ENCODE measurements at places on chromosomes 5 and 9.

DNA sequence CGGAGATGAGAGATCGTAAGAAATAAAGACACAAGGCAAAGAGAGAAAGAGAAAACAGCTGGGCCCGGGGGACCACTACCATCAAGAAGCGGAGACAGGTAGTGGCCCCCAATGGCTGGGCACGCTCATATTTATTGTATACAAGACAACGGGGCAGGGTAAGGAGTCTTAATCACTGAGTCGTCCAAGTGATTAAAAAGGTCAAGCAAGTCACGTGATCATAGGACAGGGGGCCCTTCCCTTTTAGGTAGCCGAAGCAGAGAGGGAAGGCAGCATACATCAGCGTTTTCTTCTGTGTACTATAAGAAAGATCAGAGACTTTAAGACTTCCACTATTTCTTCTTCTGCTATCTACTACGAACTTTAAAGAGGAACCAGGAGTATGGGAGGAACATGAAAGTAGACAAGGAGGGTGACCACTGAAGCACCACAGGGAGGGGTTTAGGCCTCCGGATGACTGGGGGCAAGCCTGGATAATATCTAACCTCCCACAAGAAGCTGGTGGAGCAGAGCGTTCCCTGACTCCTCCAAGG is 24.6 kb upstream of the QSOX2 start:
- DNase-seq: no peak

GRCh38 chr5:145056800-145057199 is 778.3 kb downstream of the PRELID2 start:
- DNase-seq: no peak

- no peak for DNase-seq
Observed at GRCh38 chr9:512555-513272, 298.0 kb downstream of the DOCK8 start.

DNA sequence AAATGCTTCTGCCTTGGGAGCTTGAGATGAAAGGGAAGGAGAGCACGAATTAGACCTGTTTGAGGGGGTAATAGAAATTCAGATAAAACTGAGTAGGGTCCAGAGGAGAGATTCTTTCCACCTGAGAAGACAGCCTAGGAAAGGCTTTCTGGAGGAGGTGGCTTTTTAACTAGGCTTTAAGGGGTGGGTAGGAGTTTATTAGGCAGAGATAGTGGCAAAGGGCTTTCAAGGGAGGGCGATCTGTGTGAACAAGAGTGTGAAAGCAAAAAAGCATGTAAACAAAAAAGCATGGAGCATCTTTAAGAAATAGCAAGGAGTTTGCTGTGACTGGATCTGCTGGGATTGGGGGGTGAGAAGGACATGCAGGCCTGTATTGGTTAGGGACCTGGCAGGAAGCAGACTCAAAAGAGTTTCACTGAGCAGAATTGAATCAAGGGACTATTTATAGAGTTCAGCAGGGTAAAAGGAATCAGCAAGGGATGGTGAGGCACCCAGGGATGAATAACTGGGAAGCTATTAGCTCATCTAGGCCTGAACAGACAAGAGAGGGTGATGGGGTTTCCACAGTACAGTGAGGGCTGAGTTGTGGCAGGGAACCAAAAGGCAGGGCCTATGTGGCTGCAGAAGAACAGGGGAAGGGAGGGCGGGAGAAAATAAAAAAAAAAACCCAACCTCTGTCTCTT is 18.8 kb downstream of the SLC1A1 start:
- no peak for DNase-seq

- DNase-seq: no peak
Observed at GRCh38 chr5:112353678-112354077, 65.4 kb downstream of the EPB41L4A start.

GRCh38 chr9:68540712-68541535 is at the start of gene TMEM252:
TSS of gene TMEM252 (minus strand) at chr9:68540883. CDS start at chr9:68540814, 69 bp downstream.
- DNase-seq: no peak

- no peak for DNase-seq
Observed at GRCh38 chr9:71683598-71684235, 84.6 kb downstream of the CEMIP2 start.

- no peak for DNase-seq
Observed at GRCh38 chr9:123863164-123863855, 66.6 kb downstream of the DENND1A start.

DNA sequence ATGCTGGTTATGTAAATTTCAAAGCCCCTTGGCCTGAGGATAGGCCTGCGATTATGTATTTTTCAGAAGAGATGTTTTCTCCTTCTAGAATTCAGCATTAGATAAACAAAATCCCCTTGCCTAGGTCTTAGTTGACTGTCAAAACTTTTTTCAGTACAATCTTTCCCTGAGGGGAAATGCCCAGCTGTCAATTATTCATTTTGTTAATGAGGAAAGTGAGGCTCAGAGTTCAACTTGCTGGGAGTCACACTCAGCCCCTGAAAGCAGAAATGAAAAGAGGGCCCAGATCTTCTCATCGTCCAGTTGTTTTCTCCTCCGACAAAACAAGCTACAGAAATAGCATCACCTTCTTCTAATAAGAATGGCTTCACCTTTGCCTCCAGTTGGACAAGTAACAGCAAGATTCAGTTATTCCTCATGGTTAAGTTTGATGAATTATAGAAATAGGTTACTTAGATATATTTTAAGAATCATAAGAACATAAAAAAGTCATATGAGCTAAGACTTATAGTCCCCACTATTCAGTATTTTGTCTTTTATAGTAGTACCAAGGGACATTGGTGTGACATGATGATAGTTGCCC is 627.1 kb upstream of the WWC1 start:
- no peak for DNase-seq

DNA sequence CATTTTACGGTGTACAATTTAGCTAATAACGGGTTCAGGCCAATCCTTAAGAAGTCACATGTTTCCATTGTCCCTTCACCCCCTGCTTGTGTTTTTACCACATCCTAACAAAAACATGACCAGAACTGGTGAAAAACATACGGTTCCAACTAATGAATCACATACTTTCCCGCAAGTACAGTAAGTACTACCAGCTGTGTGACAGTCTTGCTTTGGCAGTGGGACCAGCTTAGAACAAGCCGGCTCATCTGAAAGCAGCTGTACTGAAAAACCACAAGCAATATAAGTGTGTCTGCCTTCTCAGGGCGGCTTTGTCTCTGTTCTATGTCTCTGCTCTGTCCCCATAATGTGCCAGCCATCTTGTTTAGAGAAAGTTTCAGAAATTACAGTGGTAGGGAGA is 242.5 kb downstream of the BNC2 start:
- DNase-seq: no peak

DNA sequence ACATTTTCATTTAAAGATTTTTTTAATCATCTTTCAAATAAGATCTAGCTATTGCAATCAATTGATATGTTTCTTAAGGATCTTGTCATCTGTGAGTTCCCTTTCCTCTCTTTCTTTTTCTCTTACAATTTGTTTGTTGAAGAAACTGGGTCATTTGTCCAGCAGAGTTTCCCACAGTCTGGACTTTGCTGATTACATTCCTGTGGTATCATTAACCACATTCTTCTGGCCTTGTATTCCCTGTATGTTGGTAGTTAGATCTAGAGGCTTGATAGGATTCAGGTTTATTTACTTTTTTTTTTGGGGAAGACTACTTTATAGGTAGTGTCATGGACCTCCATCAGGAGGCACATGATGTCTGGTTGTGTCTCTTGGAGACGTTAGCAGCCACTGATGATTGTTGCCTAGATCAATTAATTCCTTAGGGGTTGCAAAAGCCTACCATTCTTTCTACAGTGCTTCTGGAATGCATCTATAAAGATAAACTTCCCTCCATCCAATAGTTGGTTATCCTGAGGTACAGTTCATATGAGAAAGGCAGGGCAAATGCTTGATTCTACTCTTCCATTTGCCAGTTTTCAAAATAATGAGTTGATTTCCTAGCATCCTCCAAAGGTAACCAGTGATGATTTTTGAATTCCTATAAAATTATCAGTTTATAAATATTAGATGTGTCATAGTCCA is 14.3 kb downstream of the PDE8B start:
- no peak for DNase-seq

GRCh38 chr9:76733096-76733495 is 31.1 kb upstream of the PCA3 start:
- no peak for DNase-seq

GRCh38 chr9:126860077-126860756 is at the start of gene ZBTB34:
TSS of gene ZBTB34 (plus strand) at chr9:126860639. CDS start at chr9:126879400, 18,761 bp downstream.
- peak; percentile 71 for DNase-seq

DNA sequence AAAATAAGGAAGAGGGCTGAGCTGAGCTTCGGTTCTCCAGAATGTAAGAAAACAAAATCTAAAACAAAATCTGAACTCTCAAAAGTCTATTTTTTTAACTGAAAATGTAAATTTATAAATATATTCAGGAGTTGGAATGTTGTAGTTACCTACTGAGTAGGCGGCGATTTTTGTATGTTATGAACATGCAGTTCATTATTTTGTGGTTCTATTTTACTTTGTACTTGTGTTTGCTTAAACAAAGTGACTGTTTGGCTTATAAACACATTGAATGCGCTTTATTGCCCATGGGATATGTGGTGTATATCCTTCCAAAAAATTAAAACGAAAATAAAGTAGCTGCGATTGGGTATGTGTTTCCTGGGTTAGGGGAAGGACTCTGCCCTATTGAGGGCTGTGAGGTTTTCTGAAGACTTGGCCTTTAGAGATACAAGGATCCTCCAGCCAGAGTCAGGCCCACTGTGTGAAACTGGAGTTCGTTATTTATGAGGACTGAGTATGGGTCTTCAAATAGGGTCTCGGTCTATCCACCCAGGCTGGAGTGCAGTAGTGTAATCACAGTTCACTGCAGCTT is 3.8 kb downstream of the EGR1 start:
- DNase-seq: no peak
